Activated CD4-positive, alpha-beta memory T cell treated with anti-CD3 and anti-CD28 coated beads, Interleukin-2, amount 10 ng/mL, durations not matched to agents 7 days and 5 days (primary cell): ENCODE measurements at places on chromosomes 4 and X.

DNA sequence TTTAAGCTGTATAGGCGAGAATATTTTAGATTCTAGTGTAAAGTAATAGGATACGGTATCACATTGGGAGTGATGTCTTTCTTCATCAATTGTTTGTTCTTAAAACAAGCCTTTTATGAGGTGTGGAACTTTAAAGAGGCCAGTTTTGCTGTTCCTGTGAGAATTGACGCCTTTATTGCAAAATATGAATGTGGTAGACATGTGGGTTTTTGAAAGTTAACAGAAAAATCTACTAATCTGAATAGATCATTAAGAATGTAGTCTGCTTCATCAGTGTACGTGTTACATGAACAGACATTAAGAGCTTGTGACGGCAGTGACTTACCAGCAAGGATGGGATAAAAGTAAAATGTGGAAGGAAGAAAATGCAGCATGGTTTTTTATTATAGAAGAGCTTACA lies 63.8 kb downstream of the STOX2 start:
- DNase-seq = no peak

GRCh38 chr4:153166716-153167501 lies 37.3 kb upstream of the TRIM2 start:
- no peak for DNase-seq

- no peak for DNase-seq
Observed at GRCh38 chr4:183348136-183348535, 25.9 kb upstream of the CLDN24 start.

GRCh38 chrX:40849906-40850823 lies 114.8 kb upstream of the MED14 start:
- no peak for DNase-seq

DNA sequence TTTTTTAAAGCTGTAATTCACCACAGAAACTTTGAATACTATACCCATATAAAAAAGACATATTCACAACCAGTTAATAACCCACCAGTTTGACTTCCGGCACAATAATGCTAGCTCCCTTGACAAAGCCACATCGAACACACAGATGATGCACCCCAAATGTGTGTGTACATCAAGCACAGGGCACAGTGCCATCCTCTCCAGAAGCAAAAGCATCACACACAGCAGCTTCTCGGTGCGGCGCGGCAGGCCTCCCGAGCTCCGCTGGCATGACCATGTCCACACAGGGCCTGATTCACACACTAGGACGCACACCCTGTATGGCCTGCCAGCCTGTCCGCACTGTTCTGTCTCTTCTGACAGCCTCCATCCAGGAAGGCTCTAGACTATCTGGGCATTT lies 88.0 kb downstream of the LEF1 start:
- peak; percentile 27 for DNase-seq

- no peak for DNase-seq
Observed at GRCh38 chrX:132127743-132128142, at the start of gene FRMD7. TSS of gene FRMD7 (minus strand) at chrX:132128020. CDS start at chrX:132127844, 176 bp downstream.

DNA sequence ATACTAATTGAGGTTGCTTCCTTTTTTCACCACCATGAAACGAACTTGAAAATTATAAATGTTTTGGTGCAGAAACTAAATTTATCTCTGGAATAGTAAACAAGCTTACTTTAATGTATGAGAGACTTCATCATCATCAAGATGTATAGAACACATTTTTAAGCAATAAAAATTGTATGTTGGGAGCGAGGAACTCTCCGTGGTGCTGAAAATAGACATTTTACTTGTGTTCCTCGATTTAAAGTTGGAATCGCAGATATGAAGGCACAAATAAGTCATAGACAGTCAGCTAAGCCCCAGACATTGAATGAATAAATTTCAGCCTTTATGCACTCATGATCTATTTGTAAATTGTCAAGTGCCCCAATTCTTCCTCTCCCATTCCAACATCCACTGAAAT lies 310.7 kb downstream of the STK32B start:
- DNase-seq = no peak

GRCh38 chrX:77431227-77431626 lies 16.0 kb upstream of the FGF16 start:
- no peak for DNase-seq

- peak; percentile 35 for DNase-seq
Observed at GRCh38 chrX:7170898-7171297, 22.9 kb upstream of the PUDP start.

DNA sequence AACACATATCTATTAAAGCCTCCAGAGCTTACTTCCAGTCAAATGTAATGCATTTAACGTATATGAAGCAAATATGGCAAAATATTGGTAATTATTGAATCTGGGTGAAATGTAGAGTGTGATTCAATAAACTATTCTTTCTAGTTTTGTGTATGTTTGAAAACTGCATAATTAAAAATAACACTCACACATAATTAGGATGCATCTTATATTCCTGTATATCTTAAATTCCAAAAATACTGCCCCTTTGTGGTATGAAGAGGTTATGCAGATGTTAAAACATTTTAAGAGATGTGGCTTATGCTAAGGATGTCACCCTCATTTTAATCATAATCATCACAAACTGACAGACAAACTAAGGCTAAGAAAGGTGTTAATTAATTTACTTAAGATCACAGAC lies 182.9 kb downstream of the COX18 start:
- no peak for DNase-seq

GRCh38 chr4:165360041-165360695 lies 18.6 kb upstream of the CPE start:
- DNase-seq = no peak

GRCh38 chr4:73034896-73035295 lies 34.6 kb downstream of the COX18 start:
- no peak for DNase-seq

DNA sequence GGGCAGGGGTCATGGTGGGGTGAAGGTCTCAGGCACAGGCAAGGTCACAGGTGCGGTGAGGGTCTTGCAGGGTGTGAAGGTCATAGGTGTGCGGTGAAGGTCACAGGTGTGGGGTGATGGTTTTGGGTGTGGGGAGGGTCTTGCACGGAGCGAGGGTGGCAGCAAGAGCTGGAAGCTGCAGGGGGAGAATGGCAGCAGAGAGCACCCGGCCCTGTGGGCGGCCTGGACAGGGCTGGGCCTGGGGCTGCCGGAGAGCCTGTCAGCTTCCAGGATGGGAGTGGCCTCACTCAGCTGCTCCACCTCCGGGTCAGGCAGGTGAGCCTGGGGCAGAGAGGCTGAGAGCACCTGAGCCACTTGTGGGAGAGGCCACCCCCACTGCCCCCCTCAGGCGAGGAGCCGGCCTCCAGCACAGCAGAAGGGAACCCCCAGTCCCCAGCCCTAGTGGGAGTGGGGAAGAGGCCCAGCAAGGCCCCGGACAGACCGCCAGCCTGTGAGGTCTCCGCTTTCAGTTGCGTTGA lies 1.5 kb downstream of the MSANTD1 start:
- DNase-seq = no peak

DNA sequence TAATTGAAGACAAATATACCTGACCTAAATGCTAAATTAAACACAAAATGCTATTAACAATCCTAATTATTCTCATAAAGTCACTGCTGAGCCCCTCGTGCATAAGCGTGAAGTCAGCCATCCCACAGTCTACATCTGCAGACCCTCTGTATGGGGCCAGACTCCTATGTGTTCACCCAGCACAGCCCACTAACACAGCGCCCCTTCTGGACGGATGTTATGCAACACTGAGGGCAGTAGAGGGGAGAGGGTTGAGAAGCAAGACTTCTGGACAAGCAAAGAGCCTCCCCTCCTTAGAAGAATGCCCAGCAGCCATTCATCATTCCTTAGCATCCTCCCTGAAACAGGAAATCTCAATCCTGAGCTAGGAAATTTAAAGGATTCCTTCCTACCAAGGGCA lies 7.9 kb downstream of the TRPC3 start:
- DNase-seq = no peak

- no peak for DNase-seq
Observed at GRCh38 chr4:104907074-104907649, 239.5 kb upstream of the TET2 start.

DNA sequence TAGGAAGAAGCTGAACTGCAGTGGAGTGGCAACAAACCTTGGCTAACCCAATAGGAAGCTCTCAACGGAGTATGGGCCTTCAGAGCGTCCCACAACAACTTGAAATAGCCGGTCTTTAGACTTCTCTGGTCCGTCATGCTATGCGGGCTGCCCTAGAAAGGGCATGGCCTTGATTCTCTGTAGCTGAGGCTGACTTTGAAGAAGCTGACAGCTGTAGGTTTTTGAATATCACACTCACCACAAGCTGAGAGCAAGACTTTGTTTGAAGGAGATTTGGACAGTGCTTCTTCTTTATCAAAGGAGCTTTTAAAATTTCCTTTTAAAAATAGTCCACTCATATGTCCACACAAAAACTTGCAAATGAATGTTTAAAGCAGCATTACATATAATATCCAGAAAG lies 322.9 kb downstream of the CAMK2D start:
- DNase-seq = no peak

DNA sequence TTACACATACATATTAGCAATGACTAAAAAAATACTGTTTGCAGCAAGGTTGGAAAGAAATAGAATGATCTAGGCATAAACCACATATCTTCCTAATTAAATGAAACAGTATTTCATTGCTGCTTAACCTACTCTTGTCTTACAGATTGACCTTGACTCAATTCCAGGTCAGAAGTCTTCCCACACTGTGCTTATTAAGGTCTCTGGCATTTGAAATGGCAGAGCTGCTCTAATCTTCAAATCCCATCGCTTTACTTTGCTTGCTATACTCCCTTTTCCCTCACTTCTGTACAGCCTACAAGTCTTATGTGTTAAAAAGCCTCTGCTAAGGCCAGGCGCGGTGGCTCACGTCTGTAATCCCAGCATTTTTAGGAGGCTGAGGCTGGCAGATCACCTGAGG lies 424.5 kb downstream of the RPA4 start:
- no peak for DNase-seq

DNA sequence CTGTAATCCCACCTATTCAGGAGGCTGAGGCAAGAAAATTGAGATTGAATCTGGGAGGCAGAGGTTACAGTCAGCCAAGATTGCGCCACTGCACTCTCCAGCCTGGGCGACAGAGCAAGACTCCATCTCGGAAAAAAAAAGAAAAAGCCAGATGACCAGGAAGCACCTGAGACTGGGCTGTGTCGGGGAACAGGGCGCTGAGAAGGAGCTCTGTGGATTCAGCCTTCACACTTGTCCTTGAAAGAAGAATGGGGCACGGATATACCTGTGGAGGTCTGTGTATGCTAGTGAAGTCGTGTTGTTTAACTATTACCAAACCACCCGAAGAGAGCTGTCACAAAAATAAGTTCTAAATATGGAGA lies 39.3 kb upstream of the TADA2B start:
- DNase-seq = no peak

DNA sequence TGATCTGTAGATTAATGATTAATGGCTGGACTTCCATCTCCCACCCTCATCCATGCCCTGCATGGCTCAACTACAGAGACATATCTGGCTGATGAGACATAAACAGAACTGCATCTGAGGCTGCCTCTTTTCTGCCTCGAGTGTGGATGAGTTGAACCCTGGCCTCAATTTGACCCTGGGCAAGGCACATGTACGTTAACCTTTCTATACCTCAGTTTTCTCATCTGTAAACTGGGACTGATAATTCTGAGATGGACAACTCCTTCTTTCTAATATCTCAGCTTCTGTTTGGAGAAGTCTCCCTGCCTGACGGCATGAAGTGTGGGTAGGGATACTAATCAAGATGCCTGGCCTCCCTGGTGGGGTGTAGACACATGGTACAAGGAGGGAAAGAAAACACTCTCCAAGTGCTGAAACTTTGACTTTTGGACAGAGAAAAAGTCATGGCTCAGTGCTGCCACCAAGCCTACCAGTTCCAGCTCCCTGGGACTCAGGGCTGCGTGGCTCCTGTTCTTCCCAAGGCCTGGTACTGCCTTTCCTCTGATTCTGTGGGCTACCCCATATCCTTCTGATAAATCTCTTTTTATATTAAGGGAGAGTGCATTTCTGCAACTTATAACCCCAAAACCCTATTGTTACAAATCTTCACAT lies 64.4 kb downstream of the HAUS3 start:
- no peak for DNase-seq

DNA sequence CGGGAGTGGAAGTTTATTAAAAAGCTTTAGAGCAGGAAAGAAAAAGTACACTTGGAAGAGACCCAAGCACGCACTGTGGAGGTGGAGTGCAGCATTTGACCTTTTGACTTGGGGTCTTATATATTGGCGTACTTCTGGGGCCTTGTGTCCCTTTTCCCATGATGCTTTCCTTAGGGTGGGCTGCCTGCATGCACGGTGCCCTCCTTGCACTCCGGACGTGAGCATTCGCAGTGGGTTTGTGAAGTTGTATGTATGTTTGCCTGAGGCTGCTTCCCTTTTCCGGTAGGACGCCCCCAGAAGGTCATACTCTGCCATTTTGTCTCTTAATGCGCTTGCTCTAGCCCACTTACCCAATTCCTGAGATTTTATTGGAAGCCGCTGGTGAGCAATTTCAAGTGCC lies 39.6 kb downstream of the TRMT44 start:
- no peak for DNase-seq

DNA sequence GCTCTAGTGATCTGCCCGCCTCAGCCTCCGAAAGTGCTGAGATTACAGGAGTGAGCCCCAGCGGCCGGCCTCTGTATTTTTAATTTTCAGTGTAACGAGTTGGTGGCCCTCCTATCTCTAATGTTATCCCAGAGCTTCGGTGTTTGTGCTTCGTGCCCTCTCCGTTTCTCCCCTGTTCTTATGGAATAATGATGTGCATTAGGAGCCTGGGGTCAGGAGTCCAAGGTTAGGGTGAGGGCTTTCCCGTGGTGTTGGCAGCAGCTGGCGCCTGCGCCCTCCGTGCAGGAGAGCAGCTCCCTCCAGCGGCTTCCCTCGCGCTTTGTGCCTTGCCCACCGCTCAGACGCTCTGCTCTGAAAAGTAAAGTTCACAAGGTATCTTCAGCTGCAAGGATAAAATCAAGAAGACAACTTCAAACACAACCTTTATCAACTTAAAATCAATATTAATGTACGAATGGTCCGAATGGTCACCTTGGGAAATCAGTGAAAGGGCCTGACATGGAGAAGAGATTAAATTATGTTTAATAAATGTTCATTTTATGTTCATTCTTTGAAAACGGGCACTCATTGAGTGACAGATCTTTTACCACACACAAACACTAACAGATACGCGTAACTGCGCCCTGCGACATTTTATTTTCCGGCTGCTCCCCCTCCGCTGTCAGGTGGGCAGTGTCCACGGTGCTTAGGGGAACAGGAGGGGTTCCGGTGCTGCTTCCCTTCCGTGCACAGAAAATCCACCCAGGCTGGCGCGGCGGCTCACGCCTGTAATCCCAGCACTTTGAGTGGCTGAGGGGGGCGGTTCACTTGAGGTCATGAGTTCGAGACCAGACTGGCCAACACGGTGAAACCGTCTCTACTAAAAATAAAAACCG lies 62.4 kb downstream of the TRAPPC11 start:
- peak; percentile 48 for DNase-seq

- no peak for DNase-seq
Observed at GRCh38 chrX:130321550-130321949, 18.2 kb upstream of the SLC25A14 start.
